ENCODE measurements at places on chromosomes 7 and 10.

DNA sequence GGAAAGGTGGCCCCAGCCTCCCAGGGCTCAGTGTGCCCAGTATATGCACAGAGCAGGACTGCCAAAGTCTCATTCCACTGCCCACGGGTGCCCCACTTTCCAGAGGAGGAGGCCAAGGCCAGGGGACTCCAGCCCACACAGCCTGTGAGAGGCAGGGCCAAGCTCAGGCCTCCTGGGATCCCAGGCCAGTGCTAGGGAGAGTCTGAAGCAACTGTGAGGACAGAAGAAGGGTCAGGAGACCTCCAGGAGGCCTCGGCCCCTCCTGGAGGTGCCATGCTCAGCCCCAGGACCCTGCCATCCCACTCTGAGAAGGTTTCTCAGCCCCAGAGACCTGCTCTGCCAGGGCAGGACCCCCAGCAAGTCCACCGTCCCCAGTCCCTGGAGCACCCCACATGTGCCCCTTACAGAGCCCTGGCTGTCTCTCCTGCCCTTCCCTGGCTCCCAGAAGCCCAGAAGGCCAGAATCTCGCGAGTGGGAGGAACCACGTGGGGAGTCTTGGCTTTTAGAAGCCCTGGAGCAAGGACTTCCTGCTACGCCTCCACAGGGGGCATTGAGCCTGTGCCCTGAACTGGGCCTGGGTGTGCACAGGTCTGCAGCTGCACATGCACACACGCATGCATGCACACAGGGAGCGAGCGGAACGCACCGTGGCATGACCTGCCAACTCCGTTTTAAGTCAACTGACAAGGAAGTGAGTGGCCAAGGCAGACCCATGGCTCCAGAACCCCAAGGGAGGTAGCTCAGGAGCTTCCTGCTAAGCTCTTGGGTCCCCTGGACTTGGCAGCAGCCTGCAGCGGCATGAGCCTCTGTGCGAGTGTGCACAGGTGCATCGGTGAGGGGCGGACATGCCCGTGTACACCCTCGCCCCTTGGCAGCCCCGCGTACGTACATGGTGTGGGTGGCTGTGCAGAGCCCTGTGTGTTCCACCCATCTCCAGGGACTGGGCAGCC is 33.6 kb downstream of the ZCCHC24 start:
- H3K27me3 ChIP-seq = no peaks in the 10 kb centered on the region
- no peak overlapping the region for H3K27ac ChIP-seq
- H3K4me3 ChIP-seq = no peak overlapping the region
- ATAC-seq = no peak
- H3K4me1 ChIP-seq = peaks cover 12% of the 10 kb centered on the region

GRCh38 chr7:128394904-128395496 is 14.8 kb downstream of the IMPDH1 start:
- H3K36me3 ChIP-seq = peaks cover 32% of the 10 kb centered on the region
- H3K4me1 ChIP-seq = no peaks in the 10 kb centered on the region
- H3K27ac ChIP-seq = no peak overlapping the region
- H3K4me3 ChIP-seq = no peak overlapping the region

DNA sequence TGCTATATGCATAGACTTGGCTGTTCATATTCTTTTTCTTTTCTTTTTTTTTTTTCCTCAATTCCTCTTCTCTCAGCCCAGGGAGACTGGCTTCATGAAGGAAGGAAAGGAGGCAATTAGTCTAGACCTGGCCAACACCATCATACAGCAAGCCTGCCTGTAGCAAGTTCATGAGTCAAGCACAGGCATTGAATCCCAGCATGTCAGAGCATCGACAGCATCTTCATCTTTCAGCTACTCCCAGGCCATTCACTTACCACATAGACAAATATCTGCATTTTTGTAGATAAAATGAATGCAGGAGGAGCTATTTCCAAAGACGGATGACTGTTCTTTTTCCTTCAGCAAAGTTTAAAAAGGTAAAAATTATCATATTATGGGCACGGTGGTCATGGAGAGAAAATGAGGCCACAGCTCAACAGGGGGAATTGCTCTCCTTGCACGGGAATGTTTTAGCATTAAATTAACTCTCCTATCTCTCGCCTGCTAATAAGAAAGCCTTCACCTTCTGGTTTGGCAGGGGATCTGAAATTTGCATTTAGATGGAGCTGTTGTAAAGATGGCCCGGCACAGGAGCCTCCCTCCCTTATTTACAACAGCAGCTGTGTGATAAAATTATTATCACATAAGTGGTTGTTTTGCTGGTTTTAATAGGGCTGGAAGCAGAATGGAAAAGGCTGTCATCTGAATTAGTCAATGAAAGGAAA is 626.5 kb upstream of the AUTS2 start:
- H3K27me3 ChIP-seq = no peaks in the 10 kb centered on the region
- no peak overlapping the region for H3K4me3 ChIP-seq
- ATAC-seq = no peak
- H3K4me1 ChIP-seq = no peaks in the 10 kb centered on the region

DNA sequence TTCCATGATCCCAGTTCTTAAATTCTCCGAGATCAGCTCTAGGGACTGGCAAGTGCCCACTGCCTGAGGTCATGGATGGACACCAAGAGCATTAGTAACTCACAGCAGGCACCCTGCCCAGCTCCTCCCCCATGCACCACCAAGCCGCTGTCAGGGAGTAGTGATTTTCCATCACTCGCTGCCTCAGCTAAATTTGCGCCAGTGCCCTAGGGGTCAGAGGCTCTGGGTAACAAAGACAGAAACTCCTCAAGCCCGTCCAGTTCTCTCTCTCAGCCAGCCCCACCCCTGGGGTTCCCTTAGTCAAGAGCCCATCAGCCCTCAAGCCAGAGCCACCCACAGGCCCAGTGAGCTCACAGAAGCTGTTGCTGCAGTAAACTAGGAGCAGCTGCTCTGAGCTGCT is 30.0 kb downstream of the PAX2 start:
- H3K4me3 ChIP-seq = no peak overlapping the region
- no peak for ATAC-seq
- H3K27ac ChIP-seq = no peak overlapping the region
- no peaks in the 10 kb centered on the region for H3K36me3 ChIP-seq
- H3K27me3 ChIP-seq = peaks cover 62% of the 10 kb centered on the region
- no peaks in the 10 kb centered on the region for H3K4me1 ChIP-seq

GRCh38 chr10:943334-944033 is 12.0 kb upstream of the LARP4B start:
- ATAC-seq = peak; percentile 92
- H3K27me3 ChIP-seq = peaks cover 12% of the 10 kb centered on the region
- peak overlapping the region; percentile 67 for H3K4me3 ChIP-seq
- peak overlapping the region; percentile 96 for H3K27ac ChIP-seq

DNA sequence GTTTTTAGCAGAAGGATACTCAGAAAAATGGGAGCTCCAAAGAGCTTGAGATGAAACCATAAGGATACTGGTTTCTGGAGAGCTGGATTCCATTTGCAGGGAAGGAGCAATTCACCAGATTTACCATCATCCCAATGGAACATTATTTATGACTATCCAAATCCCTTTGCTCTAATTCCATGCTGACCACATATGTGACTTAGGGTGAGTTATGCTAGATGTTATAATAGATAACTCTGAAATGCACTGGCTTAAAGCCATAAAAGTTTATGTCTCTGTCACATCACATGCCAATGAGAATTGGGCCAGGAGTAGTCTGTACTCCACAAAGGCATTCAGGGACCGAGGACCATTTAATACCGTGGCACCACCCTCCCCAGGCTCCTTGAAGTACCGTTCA is 185.2 kb downstream of the SKIDA1 start:
- H3K4me3 ChIP-seq = no peak overlapping the region
- no peaks in the 10 kb centered on the region for H3K36me3 ChIP-seq
- H3K27ac ChIP-seq = no peak overlapping the region

DNA sequence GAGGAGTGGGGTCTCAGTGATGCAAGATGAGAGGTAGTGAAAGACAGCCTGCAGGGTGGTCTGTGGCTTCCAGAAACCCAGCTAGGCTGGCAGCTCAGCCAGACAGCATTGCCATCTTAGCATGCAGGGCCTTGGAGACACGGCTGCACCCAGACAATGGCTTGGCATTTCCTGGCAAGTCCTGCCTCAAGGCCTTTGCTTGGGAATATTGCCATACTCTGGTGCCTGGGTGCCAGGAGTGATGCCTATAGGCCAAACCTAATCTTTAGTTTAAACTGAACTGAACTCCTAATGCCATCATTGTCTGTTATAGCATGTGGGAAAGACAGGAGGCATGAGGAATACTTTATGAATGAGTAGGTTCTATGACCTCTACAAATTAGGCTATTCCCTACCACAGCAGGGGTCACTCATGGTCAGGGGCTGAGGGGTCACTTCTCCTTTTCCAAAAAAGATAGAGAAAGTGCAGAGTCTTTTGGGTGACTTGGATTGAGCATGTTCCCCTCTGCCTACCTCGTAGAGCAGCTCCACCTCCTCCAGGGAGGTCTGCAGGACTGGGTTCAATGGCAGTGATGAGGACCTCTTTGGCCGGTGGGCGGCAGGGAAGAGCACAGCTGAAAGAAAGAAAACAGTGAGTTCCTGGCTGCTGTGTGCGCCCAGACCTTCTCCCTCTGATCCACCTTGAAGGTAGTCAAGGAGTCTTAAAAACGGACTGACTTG is 8.8 kb upstream of the SLC13A4 start:
- no peak overlapping the region for H3K4me3 ChIP-seq
- H3K27ac ChIP-seq = no peak overlapping the region
- peaks cover 54% of the 10 kb centered on the region for H3K27me3 ChIP-seq
